ENCODE measurements at places on chromosomes 6 and 20.
A peak's percentile ranks its signal among the peaks of the same experiment; 100 is the strongest.

DNA sequence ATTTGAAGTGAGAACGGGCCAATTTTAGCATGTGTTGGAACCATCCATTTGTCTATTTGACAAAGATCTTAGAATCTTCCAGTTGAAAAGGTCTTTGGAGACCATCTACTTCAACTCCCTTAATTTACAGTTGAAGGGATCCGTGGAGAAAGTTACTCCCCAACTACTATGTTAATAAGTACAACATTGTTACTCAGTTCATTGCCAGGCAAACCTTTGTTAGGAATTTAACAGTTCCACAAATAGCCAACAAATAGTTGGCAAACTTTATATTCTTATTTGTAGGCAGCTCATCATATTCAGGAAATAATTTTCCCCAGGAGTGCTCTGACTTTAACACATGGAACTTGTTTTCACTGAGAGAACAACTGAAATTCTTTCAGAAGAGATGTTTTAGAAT lies 81.0 kb upstream of the FLRT3 start:
- no peak for DNase-seq

DNA sequence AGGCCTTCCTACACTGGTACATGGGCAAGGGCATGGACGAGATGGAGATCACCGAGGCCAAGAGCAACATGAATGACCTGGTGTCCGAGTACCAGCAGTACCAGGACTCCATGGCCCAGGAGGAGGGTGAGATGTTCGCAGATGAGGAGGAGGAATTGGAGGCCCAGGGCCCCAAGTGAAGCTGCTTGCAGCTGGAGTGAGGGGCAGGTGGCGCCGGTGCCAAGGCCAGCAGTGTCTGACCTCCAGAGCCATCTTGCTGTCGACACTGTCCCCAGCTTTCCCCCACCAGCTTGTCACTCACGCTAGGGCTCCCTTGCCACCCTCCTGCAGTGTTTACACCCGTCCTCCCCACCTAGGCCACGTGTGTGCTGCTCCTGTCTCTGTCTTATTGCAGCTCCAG lies 12.2 kb downstream of the GABRR2 start:
- DNase-seq, result no peak

DNA sequence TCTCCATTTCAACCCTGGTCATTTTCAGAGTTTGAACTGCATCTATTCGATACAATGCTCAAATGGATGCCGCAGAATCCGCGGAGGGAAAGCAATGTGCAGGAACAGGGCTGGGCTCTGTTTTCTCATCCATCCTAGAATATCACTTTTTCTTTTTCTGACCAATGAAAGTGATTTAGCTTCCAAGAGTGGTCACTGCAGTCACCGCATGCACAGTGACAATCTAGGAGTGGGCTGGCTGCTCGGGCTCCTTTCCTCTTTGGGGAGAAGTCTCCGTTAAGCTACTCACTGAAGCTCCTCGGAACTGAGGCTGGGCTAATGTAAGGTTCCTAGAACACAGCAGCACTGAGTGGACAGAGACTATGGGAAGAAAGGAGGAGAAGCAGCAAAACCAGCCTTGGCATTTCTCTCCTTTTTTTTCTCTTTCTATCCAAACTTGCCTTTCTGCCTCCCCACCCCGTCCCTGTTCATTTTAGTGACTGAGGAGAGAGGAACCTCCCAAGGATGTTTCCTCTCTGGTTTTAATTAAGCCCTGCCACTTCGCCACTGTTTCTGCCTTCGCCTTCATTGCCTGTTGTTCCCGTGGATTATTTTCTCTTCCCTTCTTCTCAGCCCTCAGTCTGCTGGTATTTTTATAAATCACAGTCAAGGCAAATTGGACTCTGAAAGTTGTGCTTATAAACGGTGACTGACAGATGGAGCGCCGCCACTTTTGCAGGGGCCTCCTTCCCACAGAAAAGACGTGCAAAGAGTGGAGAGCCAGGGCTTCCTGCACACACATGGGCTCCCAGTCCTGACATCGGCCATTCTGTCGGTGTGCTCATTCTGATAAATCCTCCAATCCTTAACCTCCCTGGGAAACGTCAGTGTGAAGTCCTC lies 41.1 kb downstream of the RAMACL start:
- DNase-seq, result no peak

DNA sequence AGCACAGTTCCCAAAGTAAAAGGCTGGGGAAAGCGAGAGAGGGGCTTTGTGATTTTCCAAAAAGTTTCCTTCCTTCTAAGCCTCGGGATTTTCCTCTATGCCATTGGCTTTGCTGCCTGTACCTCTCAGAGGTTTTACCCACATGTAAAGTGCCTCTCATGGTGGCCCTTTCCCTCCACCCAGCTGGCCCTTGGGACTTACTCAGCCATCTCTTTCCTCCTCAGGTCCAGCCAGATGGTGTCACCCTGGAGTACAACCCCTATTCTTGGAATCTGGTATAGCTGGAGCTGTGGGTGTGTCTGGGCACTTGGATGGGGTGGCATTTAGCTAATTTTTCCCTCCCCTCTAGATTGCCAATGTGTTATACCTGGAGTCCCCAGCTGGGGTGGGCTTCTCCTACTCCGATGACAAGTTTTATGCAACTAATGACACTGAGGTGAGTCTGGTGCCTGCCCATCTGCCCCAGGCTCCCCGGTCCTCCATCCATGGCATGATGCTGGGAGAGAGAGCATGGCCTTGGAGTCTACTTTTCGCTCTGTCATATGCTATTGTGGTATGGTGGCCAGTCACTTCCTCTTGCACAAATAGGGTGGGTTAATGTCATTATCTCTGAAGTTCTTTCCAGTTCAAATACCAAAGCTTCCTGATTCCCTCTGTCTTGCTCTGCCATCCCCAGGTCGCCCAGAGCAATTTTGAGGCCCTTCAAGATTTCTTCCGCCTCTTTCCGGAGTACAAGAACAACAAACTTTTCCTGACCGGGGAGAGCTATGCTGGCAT lies 1.1 kb downstream of the CTSA start:
- no peak for DNase-seq

DNA sequence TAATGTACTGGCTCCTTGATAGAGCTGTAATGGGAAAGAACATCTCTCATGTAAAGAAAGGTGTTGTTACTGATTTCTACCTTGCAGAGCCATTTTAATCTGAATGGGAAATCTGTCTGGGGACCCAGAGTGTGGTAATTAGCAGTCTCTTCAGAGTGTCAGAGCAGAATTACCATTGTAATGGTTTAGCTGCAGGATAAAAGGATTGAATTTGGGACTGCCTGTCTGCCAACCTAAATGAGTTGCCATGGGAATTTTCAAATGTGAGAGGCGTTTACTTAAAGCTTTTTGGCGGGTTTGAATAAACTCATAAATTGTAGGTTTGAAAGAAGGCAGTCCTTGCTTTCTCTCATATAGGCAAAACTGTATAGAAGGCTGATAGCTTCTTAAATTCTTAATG lies 128.8 kb downstream of the QKI start:
- DNase-seq, result no peak

- peak; percentile 69 for DNase-seq
Measured at GRCh38 chr6:145749632-145750031, 14.3 kb upstream of the EPM2A start.

DNA sequence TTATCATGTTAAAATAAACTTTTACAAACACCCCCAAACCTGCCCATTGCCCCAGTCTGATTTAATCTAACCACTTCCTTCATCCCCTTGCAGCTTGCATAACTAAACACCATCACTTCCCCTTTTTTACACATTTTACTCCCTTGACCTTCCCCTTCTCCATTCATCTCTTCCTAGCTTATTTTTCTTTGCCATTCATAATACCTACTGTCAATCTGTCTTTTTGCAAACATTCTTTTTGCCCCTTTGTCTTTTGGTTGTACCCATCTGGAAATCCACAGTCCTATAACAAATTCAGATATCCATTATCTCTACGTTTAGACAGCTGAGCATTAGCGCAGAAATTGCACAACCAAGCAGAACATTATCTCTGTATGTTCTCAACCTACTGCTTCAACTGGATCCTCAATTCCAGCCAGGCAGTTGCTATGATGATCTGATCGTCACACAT lies 51.2 kb downstream of the C6orf52 start:
- no peak for DNase-seq

DNA sequence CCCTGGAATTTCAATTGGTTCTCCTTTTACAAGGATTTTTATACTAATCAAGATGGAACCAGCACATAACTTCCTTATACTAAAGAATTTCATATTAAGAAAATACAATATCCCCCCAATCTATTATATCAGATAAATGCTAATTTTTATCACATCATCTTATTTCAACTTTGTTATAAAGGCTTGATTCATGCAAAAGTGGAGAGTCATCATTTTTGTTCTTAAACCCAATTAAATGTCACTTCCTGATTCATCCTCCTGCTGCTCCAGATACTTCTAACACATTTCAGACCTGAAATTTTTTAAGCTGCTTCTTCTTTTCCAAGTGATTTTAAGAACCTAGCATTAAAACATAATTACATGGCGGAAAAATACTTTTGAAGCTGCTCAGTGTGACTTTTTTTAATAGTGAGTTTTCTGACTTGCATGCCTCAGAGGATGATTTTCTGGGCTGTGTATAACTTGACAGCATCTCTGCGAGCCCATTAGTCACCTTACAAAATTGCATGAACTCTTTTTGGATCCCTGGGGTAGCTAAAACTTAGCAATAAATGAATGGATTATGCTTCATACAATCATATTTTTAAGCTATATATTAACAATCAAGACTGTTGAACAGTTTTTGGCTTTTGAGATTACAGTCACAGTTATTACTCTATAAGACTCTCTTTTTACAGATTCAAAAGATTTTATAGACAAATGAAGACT lies 134.1 kb downstream of the ELOVL4 start:
- DNase-seq, result no peak

DNA sequence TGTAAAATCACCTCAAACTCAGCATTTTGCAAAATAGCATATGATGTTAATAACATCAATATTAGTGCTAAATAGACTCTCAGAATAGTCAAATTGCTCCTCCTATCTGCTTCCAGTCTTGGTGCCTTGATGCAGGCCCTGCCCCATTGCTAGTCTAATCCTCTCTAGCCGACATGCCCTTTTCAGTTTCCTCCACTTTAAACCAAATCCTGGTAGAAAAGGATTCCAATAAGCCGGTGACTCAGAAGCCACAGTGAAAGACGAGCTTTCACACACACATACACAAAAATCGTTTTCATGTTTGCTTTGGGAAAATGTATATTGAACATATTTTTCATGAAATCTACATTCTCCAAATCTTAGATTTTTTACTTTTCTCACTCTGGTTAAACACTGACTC lies 203.1 kb downstream of the LMBRD1 start:
- DNase-seq, result no peak

- DNase-seq, result no peak
Measured at GRCh38 chr6:113169484-113169883, 687.7 kb upstream of the MARCKS start.

DNA sequence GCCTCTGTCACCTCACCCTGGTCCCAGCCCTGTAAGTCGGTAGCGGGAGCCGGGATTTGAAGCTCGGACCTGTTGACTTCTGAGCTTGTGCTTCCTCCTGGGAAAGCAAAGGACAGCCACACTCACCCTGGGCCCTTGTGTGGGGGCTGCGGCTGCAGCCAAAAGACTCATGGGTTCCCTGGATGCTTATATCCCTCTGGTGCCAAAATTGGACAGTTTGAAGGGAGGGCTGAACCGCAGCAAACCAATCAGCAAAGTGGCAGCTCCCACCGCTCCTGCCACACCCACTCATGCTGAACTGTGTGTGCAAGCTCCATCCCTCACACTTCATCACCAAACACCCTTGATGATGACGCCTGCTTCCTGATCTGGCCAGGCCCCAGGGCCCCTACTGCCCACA lies 3.9 kb upstream of the CCN5 start:
- DNase-seq, result no peak

DNA sequence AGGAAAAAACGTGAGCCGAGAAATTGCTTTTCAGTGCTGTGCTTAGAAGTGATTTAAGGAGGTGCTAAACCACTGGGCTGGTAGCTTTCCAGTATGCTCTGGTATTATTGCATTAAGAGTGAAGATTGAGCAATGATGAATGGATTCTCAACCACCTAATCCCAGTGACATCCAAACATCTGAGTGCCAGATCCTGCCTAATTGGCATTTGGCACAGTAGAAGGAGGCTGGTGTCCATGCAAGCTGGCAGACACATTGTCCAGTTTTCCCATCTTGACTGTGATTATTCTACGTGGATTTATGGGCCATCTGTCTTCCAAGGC lies 398.0 kb upstream of the PLCB4 start:
- DNase-seq, result no peak

GRCh38 chr6:82017288-82017687 lies 230.3 kb downstream of the IBTK start:
- DNase-seq, result no peak

- no peak for DNase-seq
Measured at GRCh38 chr20:24614341-24614740, 144.9 kb downstream of the SYNDIG1 start.

GRCh38 chr6:18410412-18410811 lies 23.3 kb downstream of the RNF144B start:
- no peak for DNase-seq

GRCh38 chr6:146974351-146974750 lies 229.9 kb upstream of the STXBP5 start:
- no peak for DNase-seq

DNA sequence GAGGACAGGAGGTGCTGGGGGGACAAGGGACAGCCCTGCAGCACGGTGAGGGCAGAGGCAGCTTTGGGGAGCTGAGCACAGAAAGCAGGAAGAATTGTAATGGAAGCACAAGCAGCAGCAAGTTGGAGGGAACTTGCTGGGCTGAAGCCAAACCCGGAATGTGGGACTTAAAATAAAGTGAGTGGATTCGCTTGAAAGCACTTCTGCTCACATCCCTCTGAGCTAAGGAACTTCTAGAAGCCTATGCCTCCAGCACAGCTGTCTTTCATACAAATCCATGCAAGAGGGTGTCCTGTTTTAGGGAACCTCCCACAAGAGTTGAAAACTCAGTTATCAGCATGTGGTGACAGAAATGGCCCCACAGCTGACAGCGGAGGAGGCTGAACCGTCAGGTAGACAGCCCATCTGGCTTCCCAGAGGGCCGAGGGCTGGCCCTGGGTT lies 71.4 kb upstream of the MLN start:
- no peak for DNase-seq

DNA sequence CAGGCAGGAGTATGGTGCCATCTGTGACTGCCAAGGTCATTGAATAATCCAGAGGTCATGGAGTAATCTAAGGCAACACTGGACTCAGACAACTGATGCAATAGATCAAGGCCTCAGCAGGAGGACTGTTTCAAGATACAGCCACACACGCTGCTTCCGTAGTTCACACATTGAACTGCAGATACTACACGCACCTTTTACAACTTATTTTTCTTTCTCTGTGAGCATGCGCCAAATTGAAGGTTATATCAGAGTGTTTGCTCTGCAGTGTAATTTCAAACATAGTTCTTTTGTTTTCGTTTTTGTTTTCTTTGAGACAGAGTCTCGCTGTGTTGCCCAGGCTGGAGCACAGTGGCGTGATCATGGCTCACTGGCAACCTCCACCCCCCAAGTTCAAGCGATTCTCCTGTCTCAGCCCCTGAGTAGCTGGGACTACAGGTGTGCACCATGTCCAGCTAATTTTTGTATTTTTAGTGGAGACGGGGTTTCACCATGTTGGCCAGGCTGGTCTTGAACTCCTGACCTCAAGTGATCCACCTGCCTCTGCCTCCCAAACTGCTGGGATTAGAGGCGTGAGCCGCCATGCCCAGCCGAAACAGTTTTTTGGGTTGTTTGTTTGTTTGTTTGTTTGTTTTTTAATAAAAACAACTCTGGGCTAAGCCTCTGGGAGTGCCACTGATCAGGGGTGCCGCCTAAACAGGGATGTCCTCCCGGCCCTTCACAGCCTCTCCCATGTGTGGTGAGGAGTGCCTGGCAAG lies 96.6 kb upstream of the NAA20 start:
- no peak for DNase-seq
